Stimulated activated CD8-positive, alpha-beta memory T cell treated with anti-CD3 and anti-CD28 coated beads, Interleukin-15, amount 100 ng/mL, for 1 hour (primary cell): ENCODE measurements at places on chromosomes 12 and 14.

GRCh38 chr14:82075566-82075965 is 541.9 kb upstream of the SEL1L start:
- no peak for DNase-seq

DNA sequence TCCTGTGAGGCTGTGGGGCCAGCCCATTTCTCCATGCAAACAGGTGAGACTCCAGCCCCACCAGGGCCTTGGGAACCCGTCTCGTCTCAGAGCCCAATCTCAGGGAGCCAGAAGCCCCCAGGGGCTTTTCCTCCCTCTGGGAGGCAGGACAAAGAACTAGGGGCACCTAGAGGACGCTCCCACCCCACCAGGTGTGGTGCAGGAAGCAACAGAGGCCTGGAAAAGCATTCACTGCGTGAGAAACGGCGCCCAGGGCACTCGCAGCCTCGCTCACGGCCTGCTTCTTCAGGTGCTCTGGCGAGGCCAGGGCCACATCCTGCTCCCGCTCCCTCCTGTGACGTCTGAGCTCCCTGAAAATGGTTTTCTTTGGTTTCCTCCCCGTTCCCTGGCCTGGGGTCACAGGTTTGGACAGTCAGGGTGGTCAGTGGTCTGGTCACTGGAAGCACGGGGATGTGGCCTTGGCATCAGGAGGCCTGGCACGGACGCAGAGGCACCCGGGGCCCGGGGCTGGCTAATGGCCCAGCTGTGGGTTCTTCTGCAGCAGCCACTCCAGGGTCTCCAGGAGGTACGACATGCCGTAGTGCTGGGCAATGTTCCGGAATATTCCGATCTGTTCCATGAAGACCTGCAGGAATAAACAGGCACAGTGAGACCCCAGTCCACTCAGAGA is 5.7 kb downstream of the P2RX2 start:
- no peak for DNase-seq

DNA sequence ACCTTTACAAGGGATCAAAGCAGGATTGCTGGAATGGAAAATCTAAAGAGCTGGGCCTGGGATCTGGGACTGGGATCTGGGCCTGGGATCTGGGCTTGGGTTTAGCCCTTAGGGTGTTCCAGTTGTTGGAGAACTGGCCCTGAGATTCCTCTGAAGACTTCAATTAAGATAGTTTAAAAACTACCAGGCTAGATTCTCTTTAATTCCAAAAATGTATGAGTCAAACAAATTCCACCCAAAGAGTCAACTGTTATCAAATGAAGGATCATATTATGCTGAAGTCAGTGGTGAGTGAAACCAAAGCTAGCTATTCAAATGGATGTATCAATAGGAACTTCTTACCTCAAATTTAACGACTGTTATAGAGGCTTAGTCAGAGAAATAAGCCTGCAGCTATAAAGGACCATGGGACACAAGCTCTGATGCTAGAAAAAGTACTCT is 40.5 kb downstream of the LIMA1 start:
- no peak for DNase-seq

- DNase-seq: no peak
Measured at GRCh38 chr12:1531153-1531653, 63.2 kb downstream of the FBXL14 start.

- no peak for DNase-seq
Measured at GRCh38 chr14:68462683-68463082, 330.2 kb downstream of the ZFP36L1 start.

DNA sequence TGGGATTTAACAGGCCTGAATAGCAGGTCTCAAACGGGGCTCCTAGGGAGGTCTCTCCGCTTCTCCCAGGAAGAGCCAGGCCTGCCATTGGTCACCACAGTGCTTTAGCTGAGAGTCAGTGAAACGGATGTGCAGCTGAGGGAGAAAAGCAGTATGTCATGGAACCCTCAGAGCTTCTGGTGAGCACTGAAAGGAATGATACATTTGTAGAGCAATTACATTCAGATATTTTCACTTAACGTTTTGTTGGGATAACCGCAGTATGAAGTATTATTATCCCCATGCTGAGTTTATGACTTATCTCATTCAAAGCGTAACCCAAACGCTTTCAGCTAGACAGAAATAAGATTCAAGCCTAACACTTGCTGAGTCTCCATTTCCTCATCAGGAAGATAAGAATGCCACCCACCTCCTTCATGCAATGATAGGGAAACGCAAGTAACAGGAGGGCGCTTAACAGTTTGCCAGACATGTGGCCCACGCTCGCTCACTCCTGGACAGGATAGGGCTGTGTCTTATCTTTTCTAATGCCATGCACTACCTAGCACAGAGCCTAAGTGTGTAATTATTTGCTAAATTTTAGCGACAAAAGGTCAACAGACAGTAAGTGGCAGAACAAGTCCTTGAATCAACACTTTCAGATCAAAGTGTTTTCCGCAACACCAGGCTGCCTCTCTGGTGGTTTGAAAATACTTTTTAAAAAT is 28.2 kb downstream of the DAD1 start:
- no peak for DNase-seq

DNA sequence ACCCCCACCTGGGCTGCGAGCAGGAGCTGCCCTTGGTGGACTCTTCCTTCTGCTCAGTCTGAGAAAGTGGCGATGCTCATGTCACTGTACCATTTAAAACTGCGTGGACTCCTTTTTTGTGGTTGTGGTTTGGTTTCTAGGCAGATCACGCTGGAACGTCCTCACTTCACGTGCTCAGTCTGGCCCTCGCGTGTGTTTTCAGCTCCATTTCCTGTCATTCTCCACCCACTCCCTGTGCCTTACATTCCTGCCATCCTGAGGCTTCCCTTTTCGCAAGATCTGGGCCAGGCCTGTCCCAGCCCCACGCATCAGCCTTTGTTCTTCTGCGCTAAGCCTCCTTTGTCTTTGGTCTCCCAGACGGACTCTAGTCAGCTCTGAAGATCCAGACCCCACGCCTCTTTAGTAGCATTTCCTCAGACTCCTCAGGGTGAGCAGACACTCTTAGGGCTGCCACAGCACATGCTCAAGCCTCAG is 105.4 kb downstream of the FBXL14 start:
- no peak for DNase-seq

- no peak for DNase-seq
Measured at GRCh38 chr12:26113181-26113654, 11.6 kb downstream of the BHLHE41 start.
